ENCODE measurements at places on chromosomes 11 and 22. TPM values are rescaled to one million over a fixed set of nuclear protein-coding genes. Genes with fewer than 3 reads are reported as not detected.

The UBQLNL gene
- total RNA-seq = 4.4 TPM

The SLC5A4 gene
- not detected for total RNA-seq

The DDTL gene
- total RNA-seq = 1.4 TPM

The TMEM86A gene
- 3.9 TPM for total RNA-seq

The NCAPD3 gene
- 25.4 TPM for total RNA-seq

The PGA4 gene
- total RNA-seq = 0.64 TPM

The MYEOV gene
- total RNA-seq = not detected

The MS4A12 gene
- total RNA-seq = not detected

The EFCAB6 gene
- total RNA-seq = 0.69 TPM

The OR52E5 gene
- not detected for total RNA-seq

The LTO1 gene
- 23.3 TPM for total RNA-seq

The DGCR6 gene
- total RNA-seq = 1.1 TPM

The MS4A6E gene
- not detected for total RNA-seq

The GLYATL2 gene
- total RNA-seq = 0.62 TPM

The DGAT2 gene
- 0.51 TPM for total RNA-seq

The PANX3 gene
- total RNA-seq = 0.21 TPM

The ANGPTL5 gene
- not detected for total RNA-seq

The SERHL2 gene
- 0.69 TPM for total RNA-seq

The SMTNL1 gene
- total RNA-seq = 45.2 TPM

The TPBGL gene
- 7.0 TPM for total RNA-seq

The IGLL1 gene
- not detected for total RNA-seq

The CBL gene
- total RNA-seq = 47.5 TPM

The DDIAS gene
- total RNA-seq = 11.2 TPM

The B3GAT1 gene
- 18.2 TPM for total RNA-seq

The OR5B21 gene
- total RNA-seq = not detected

The APOBEC3G gene
- 9.0 TPM for total RNA-seq

The TIRAP gene
- total RNA-seq = 12.4 TPM

The GSTT2B gene
- 6.0 TPM for total RNA-seq

Data from endothelial cell (in vitro differentiated cells).